ENCODE measurements at places on chromosomes 16 and 17.
A peak's percentile ranks its signal among the peaks of the same experiment; 100 is the strongest.

GRCh38 chr17:50634915-50635731, 442 bp downstream of the ABCC3 start:
- no peak for DNase-seq

- DNase-seq, result no peak
Observed at GRCh38 chr17:63042256-63042812, 76.3 kb downstream of the TANC2 start.

- peak; percentile 70 for DNase-seq
Observed at GRCh38 chr17:63998050-63998720, at the start of gene PRR29. Gene PRR29, plus strand, starts transcription at chr17:63998351. Its CDS starts 14 bp downstream, at chr17:63998365.

- peak; percentile 66 for DNase-seq
Observed at GRCh38 chr16:4846503-4846900, 586 bp downstream of the GLYR1 start.

DNA sequence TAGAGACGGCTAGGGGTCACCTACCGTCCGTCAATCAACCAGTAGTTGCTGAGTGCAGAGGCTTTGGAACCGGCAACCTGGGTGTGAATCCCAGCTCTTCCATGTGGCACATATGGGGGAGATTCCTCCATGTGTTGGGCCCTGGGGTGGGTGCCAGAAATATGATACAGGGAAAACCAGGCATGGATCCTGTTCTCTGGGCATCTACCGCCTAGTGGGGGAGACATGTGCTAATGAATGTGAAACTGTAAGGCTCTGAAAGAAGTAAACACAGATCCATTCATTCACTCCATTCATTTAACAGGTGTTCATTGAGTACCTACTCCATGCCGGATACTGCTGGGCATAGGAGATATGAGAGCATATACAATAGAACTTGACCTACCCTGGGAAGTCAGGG, 39.5 kb upstream of the SDK2 start:
- DNase-seq, result no peak

DNA sequence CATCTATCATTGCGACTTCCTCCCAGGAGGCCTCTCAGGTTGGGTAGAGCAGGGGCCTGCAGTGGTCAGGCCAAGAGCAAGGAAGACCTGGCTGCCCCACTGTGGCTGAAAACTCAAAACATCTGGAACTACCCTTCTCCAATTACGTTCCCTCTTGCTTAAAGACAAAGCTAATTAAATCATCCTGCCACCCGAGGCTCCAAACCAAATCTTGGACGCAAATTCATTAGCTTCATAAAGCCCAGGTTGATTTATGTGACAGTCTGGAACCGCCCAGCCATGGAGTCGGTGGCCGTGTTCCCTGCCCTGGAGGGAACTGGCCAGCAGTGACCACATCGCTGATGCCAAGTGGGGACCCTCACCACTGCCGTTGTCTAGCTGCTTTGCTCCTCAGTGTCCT, 21.4 kb downstream of the GRIN2C start:
- no peak for DNase-seq

DNA sequence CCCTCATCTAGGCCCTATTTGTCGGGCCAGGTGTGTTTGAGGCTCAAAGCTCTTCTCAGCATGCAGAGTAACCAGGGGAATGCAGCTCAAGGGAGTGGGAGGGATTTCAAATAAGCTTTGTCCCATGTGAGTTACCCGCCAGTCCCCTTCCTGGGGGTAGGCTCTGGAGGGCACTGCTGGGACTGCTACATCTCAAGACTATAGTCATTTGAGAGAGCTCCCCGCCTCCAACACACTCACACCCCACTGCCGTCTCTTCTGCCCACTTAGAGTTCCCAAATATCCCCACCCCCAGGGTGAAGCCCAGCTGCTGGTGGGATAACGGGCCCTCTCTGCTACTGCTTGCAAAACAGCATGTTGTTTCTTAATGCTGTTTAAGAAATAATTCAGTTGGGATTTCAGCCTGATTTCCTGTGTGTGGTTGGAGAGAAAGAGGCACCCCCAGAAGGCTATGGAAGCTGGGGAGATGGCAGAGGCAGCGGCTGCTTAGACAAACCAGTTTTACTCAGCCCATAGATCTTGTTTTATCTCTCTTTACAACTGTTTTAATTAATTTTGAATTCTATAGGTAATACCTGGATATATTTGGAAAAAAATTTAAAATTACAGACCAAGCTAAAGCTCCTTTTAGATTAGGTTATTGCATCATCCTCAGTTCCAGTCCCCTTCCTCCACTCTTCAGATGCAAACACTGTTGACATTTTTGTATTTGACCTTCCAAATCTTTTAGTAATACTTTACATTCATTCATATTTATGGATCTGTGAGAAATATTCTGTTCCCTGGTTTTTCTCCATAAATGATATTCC, 4.1 kb upstream of the MPO start:
- no peak for DNase-seq

DNA sequence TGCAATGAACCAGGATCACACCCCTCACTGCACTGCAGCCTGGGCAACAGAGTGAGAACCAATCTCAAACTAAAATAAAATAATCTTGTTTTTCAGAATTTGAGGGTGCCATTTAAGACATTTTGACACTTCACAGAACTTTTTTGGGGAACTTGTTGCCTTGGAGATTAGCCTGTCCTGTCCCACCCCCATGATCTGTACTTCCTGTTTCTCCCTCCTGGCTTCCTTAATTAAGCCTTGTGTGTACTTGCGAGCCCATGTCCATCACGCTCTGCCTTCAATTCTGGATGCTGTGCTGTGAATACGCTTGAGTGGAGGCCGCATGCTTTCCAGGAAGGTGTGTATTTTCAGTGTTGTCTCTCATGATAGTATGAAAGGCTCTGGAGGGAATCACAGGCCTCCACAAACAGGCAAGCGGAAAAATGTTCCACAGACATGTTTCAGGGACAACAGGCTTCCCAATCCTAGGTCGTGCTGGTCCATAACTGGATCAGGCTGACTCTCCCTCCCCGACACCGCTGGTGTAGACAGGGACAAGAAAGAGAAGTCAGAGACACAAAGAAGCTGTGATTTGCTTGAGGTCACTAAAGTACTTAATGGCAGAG, 56.9 kb downstream of the NOS2 start:
- no peak for DNase-seq

GRCh38 chr16:53053967-53054669, 673 bp upstream of the CHD9 start:
- DNase-seq, result no peak

- no peak for DNase-seq
Observed at GRCh38 chr16:88909431-88910210, 43.2 kb upstream of the PABPN1L start.

DNA sequence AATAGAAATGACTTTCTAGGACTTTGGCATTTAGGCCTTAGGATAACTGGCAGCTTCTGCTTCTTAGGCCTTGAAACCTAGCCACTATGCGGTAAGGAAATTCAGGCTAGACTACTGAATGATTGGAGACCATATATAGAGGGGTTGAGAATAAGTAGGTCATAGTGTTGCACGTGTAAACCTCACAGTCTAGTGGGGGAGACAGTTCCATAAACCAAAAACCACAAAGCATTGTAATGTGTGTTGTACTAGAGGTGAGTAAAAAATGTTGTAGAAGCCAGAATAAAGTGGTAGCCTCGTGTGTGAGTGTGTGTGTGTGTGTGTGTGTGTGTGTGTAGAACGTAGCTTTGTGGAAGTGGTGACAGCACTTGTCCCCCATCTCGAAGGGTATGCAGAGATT, 188.5 kb downstream of the MAP2K6 start:
- DNase-seq, result no peak

GRCh38 chr16:86362155-86362849, 148.0 kb upstream of the FOXF1 start:
- DNase-seq, result no peak

DNA sequence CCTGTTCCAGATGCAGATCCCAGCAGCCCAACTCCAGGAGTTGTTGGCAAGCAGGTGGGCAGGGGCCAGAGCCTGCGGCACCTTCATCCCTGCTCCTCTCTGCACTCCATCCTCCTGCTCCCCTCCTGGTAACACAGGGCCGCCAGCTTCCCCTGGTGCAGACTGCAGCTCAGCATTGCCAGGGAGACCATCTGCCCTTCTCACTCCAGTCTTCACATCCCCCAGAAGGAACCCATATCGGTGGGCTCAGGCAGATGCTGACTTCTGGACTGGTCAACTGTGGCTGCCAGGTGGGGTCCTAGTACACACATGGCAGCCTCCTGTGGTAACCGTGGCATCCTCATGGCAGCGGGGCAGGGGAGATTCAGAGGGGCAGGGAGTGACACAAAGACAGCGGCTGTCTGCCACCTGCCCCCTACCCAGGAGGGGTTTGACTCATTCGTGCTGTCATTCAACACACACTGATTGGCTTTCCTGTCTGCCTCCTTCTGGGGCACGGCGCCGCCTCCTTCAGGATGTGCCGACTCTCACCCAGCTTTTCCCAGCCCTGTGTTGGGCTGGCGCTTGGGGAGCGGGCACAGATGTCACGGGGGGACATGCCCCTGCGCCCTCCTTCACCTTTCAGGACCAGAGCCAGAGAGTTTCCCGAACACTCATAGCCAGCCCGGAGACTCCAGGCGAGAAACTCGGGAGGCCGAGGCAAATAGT, 120.9 kb downstream of the CMIP start:
- DNase-seq, result no peak

- DNase-seq, result no peak
Observed at GRCh38 chr17:72171703-72172667, 51.2 kb downstream of the SOX9 start.

GRCh38 chr16:1295465-1295864, 14.0 kb upstream of the UBE2I start:
- no peak for DNase-seq
